ENCODE measurements at places on chromosomes 11 and 22.

DNA sequence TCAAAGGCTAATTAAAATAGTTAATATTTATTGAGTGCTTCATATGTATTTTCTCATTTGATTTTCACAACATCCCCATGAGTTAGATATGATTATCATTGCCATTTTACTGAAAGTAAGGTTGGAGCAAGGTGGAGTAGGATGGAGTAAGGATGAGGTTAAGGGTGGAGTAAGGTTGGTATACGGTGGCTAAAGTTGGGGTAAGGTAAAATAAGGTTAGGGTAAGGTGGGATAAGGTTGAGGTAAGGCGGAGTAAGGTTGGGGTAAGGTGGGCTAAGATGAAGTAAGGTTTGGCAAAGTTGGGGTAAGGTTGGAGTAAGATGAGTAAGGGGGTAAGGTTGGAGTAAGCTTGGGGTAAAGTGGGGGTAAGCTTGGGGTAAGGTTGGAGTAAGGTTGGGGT lies 45.8 kb upstream of the CLDN5 start:
- no peak for DNase-seq

DNA sequence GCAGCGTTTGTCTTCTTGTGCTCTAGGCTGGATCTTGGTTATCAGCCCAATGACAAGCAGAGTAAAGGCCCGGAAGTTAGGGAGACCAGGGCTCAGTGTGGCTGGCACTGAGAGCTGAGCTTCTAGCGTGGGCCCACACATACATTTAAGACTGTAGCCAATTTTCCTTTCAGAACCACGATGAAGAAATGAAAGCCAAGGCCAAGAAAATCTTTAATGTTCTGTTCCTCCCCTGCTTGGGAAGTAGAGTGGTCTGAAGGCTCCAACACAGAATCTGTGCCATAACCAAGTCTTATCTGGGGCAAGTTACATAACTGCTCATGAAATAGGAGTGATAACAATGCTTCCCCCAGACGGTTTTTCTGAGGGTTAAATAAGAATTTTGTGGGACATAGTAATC lies 4.7 kb upstream of the ST3GAL4 start:
- no peak for DNase-seq

DNA sequence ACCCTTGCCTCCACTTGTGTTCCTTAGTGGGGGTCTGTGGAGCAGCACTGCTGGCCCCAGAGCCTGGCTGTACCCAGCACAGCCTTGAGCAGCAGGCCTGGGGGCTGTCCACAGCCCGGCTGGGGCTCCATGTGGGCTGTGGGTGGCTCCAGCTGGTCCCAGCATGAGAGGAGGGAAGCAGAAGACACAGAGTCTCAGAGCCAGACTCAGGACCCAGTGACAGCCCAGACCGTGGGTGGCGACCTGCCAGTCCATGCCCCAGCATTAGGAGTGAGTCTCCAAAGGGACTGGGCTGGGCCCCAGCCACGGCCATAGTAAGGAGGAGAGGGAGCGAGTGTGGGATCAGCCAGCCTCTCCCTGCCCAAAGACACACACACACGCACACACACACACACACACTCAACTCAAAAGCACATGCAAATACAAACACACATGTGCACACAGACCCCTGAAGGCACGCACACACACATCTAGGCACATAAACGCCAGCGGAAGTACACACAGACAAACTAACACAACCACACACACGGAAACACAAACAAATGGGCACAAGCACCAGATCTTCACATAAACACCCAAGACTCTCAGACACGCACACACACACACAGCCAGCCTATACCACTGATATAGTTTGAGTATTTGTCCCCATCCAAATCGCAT lies 16.7 kb upstream of the LRRC10B start:
- no peak for DNase-seq

- DNase-seq: no peak
Measured at GRCh38 chr11:76523147-76523546, 78.3 kb downstream of the EMSY start.

GRCh38 chr11:75516886-75517285 lies 8.9 kb downstream of the GDPD5 start:
- no peak for DNase-seq

- no peak for DNase-seq
Measured at GRCh38 chr22:27394806-27395404, 406.7 kb downstream of the MN1 start.

DNA sequence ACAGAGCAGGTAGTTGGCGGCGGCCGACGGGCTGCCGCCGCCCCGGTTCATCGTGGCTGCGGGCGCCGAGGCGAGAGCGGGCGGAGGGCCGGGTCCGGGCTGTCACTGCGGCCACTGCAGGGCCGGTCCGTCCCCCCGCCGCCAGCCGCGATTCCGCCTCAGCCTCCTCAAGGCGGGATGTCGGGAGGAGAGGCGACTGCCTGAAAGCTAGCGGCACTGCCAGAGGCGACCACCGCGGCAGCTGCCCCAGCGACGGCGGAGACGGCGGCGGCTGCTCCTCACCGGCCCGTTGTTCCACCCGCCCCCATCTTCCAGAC lies 234 bp downstream of the SESN3 start:
- no peak for DNase-seq

DNA sequence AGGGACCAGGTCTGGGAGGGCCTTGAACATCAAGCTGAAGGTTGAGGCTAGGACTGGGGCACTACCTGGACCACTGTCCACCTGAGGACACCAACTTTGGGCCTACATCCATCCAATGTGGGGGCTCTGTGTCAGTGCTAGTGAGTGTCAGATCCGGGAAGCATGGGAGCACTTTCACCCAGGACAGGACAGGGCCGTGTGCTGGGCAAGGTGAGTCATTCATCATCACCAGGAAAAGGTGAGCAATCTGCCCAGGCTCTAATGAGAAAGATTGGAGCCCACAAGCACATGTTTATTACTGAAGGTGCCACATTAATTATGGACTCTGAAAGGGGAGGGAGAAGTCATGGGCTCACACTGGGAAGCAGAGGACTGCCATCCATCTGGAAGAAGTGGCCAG lies 39.7 kb upstream of the DRD2 start:
- DNase-seq: no peak

- no peak for DNase-seq
Measured at GRCh38 chr11:93249459-93250220, 51.8 kb upstream of the SLC36A4 start.

DNA sequence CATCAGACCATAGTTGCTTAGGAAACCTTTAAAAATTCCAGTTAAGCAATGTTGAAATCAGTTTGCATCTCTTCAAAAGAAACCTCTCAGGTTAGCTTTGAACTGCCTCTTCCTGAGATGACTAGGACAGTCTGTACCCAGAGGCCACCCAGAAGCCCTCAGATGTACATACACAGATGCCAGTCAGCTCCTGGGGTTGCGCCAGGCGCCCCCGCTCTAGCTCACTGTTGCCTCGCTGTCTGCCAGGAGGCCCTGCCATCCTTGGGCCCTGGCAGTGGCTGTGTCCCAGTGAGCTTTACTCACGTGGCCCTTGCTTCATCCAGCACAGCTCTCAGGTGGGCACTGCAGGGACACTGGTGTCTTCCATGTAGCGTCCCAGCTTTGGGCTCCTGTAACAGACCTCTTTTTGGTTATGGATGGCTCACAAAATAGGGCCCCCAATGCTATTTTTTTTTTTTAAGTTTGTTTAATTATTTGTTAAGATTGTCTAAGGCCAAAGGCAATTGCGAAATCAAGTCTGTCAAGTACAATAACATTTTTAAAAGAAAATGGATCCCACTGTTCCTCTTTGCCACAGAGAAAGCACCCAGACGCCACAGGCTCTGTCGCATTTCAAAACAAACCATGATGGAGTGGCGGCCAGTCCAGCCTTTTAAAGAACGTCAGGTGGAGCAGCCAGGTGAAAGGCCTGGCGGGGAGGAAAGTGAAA lies 73.4 kb downstream of the NCAPD3 start:
- no peak for DNase-seq

- no peak for DNase-seq
Measured at GRCh38 chr22:21726650-21727049, 8.9 kb downstream of the YPEL1 start.

DNA sequence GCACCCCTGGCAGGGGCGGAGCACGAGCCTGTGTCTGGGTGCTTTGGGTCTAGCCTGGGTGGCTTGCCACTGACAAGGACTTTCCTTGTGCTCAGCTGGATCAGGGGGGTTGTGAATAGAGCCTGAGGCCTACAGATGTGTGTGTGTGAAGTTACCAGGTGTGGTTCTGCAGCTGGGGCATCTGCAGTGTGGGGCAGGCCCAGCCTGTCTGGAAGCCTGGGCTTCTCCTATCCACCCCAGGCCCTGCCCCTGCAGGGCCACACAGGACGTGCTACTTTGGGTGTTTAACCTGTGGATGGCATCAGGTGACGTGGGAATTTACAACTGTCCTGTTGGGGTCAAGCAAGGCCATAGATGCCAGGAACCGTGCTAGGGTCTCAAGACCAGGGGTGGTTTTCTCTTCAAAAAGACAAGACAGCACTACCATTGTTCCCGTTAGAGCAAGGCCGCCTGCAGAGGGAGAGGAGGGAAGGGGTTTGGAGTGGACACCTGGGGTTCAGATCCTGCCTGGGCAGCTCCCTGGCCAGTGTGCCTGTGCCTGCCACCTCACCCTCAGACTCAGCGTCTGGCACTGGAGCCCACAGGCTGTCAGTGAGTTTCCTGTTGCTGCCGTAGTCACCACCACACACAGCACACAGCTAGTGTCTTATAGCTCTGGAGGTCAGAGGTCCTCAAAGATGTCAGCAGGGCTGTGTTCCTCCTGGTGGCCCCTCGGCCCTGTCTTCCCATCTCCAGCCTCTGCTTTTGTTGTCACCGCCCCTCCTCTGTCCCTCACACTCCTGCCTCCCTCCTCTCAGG lies 31.6 kb downstream of the CTTN start:
- no peak for DNase-seq

DNA sequence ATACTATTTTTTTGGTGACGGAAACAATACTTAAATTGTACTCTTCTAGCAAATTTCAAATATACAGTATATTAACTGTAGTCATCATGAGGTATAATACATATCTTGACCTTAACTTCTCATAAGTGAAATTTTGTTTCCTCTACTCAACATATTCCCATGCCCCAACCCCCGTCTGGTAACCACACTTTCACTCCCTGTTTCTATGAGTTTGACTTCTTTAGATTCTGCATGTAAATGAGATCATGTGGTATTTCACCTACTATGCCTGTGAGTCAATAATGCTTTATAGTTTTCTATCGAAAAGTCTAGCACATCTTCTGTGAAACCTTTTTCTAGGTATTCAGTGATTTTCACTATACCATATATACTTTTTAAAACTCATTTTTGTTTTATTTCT lies 663.2 kb downstream of the CNTN5 start:
- no peak for DNase-seq

DNA sequence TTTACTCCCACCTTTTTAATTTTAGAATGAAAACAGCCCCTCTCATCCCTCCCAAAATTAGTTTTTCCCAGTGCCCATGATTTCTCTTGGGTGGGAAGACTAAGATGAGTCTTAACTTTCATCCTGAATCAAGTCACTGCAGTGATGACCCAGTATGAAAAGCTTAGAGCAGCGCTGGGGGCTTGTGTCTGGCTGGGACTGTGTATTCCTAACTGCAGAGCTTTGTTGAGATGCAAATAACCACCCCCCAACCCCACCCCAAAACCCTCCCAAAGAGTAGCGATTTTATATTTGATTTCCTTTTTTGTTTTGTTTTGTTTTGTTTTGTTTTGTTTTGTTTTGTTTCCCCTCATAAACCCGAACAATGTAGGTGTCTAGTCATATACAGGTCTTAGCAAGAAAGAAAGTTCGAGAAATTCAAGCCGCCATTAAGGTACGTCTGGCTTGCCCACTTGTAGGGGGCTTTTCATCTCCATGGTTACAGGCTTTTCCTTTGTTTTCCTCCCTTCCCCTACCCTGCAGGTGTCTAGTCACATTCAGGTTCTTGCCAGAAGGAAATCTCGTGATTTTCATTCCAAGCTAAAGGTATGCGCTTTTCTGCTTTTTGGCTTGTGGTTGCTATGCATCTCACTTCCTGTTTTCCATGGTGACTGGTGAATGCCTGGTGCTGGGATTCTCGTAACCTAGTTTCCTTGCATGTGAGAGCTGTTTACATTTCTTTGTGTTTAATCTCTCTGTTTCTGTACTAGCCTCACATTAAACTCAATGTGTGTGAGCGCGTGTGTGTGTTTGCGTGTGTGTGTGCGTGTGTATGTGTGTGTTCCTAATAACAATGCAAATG lies 144.6 kb upstream of the RASSF10 start:
- DNase-seq: no peak

DNA sequence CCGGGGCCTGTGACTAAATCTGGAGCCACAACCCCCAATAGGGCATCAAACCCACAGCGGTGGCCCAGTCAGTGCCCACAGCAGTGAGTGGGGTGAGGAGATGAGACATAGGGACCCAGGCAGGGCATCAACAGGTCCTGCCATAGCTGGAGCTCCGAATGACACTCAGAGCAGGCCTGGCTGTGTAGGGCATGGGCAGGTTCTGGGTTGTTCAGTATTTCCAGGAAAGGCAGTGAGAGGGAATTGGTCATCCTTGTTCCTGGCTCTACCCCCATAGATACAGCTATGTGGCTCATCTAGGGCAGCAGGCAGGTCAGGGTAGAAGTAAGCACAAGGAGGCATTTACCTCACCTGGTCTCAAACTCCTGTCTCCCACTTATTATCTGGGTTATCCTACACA lies 126.6 kb downstream of the BUD13 start:
- no peak for DNase-seq

DNA sequence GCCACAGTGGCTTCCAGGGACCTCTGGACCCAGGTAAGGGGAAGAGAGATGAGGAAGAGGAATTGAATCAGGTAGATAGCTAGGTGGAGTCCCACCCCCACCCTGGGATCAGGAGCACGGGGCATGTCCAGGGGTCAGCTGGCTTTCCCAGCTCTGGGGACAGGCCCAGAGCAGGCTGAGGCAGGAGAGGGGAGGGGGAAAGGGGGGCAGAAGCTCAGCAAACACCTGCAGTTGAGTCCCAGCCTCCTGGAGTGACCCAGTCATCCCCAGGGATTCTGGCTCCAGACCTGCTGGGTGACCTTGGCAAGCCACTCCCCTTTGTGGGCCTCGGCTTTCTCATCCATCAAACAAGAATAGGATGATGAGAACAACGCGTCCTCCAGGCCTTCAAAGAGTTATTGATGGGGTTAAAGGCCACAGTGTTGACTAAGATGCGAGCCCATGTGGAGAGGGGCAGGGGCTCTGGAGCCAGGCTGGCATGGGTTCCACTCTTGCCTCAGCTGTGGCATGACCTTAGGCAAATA lies 16.0 kb downstream of the STARD10 start:
- no peak for DNase-seq

GRCh38 chr11:105208019-105208418 lies 68.5 kb upstream of the CARD18 start:
- DNase-seq: no peak
